ENCODE measurements at places on chromosomes 1 and 21.

DNA sequence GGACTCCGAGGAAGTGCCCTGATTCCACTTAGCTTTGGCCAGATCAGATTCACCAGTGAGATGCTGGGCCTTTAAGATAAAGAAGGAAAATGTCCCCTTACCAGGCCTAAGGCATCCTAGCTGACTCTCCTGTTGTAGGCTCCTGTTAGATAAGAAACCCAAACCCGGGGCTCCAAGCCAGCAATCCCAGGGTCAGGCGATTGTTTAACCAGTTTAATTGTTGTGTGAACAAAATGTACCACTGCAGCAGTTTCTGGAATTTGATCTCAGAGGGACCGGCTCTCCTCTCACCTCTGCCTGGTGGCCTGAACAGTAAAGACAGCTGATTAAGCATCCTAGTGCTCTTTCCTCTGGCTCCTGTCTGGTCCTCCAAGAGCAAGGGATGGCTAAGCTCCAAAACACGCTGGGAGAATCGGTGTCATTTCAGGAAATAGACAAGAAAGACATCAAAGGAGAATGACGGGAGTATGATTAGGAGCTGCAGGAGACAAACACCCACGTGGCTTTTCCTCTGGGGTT, 9.3 kb upstream of the KLHDC8A start:
- peak; percentile 69 for DNase-seq

DNA sequence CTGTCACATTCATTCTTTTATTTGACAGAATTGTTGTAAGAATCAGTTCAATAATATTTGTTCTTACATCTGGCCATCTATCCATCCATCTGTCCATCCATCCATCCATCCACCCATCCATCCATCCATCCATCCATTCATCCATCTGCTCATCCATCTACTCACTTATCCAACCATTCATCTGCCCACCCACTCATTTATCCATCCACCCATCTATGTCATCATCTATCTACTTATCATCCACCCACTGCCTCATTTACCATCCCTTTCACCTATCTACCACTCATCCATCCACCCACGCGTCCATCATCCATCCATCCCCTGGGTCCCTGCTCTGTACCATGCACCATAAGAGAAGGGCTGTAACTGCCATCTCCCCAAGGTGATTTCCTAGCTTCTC, 134.1 kb downstream of the FOXD2 start:
- DNase-seq: no peak

DNA sequence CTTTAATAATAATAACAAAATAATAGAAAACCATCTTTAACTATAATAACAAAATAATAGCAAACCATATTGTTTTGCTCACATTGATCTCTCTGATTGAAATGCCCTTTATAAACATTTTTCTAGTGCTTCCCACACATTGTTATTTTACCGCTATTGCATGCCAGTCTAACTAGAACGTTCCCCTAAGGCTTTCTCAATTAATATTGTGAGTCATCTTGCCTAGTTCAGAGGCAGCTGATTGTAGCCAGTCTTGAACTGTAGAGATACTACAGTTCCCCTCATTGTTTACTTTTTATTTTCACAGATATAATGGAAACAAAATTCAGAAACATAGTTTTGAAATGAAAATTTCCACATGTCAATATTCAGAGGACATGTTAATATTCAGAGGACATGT, 192.3 kb upstream of the ADGRL4 start:
- peak; percentile 62 for DNase-seq

DNA sequence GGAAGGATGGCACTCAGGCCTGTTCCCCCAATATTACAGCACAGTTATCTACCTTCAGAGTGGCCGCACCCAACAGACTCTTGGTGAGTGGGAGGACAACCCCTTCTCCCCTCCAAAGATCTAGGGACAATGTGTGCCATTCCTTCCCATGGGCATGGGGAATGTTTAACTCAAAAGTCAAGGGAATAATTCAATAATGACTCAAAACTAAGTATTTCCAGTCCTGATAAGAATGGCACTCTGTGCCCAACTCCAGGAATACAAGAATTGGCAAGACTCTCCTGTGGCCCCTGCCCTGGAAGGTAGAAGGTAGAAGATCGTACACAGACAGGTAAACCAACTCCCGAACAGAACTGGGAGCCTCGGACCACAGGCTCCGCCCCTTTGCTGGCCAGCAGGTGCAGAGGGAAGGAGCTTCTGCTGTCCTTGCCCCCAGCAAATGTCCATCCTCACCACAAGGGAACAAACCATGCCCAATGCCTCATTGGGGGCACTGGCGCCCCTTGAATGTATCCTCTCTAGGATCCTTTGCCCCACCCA, 514.0 kb downstream of the NPHP4 start:
- no peak for DNase-seq

GRCh38 chr1:38283696-38284470, 237.3 kb upstream of the POU3F1 start:
- no peak for DNase-seq

GRCh38 chr1:18635891-18636595, 5.4 kb downstream of the PAX7 start:
- no peak for DNase-seq
